CD4-positive, alpha-beta memory T cell (primary cell): ENCODE measurements at places on chromosomes 12 and 14. TPM values are rescaled to one million over a fixed set of nuclear protein-coding genes. Genes with fewer than 3 reads are reported as not detected.

DTX1 gene
- 7.0 TPM for total RNA-seq

TMEM260 gene
- total RNA-seq, result 33.6 TPM

PTCSC3 gene
- not detected for total RNA-seq

RNASE9 gene
- total RNA-seq, result not detected

KCNMB4 gene
- total RNA-seq, result 0.67 TPM

CLMN gene
- 0.22 TPM for total RNA-seq

GRCh38 chr14:101001311-101002069 lies 98.0 kb upstream of the RTL1 start:
- no peak overlapping the region for H3K4me3 ChIP-seq
- H3K36me3 ChIP-seq, result no peaks in the 10 kb centered on the region
- no peak for DNase-seq
- no peak overlapping the region for H3K27ac ChIP-seq
- H3K27me3 ChIP-seq, result no peaks in the 10 kb centered on the region
- H3K4me1 ChIP-seq, result no peaks in the 10 kb centered on the region

GRCh38 chr12:111359231-111359913 lies 9.5 kb downstream of the PHETA1 start:
- no peaks in the 10 kb centered on the region for H3K4me1 ChIP-seq
- H3K27me3 ChIP-seq, result no peaks in the 10 kb centered on the region
- H3K36me3 ChIP-seq, result no peaks in the 10 kb centered on the region
- DNase-seq, result no peak

DNA sequence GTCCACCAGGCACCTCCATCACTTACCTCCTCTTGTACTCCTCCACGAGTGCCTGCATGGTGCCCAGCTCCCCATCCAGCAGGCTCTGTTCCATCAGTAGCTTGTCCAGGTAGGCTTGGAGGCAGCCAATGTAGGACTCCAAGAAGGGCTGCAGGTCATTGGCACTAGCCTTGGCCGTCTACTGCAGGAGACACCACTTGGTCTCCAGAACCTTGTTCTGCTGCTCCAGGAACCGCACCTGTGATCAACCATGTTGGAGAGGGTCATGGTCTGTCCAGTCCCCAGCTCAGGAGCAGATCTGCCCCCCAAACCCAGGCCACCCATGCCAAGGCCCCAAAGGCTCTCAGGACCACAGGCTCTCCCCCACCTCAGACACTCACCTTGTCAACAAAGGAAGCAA lies 23.9 kb downstream of the KRT76 start:
- no peak for DNase-seq
- no peak overlapping the region for H3K27ac ChIP-seq
- H3K4me3 ChIP-seq, result no peak overlapping the region
- no peaks in the 10 kb centered on the region for H3K27me3 ChIP-seq

- no peaks in the 10 kb centered on the region for H3K36me3 ChIP-seq
- H3K27ac ChIP-seq, result no peak overlapping the region
- H3K4me3 ChIP-seq, result no peak overlapping the region
- no peaks in the 10 kb centered on the region for H3K4me1 ChIP-seq
- no peak for DNase-seq
- no peaks in the 10 kb centered on the region for H3K27me3 ChIP-seq
These were observed 63.7 kb downstream of the TRAF3 start for GRCh38 chr14:102840771-102841528.

- no peaks in the 10 kb centered on the region for H3K27me3 ChIP-seq
- no peak for DNase-seq
- no peaks in the 10 kb centered on the region for H3K36me3 ChIP-seq
- no peaks in the 10 kb centered on the region for H3K4me1 ChIP-seq
- no peak overlapping the region for H3K4me3 ChIP-seq
These were observed 146.7 kb downstream of the ACSS3 start for GRCh38 chr12:81224626-81225025.

DNA sequence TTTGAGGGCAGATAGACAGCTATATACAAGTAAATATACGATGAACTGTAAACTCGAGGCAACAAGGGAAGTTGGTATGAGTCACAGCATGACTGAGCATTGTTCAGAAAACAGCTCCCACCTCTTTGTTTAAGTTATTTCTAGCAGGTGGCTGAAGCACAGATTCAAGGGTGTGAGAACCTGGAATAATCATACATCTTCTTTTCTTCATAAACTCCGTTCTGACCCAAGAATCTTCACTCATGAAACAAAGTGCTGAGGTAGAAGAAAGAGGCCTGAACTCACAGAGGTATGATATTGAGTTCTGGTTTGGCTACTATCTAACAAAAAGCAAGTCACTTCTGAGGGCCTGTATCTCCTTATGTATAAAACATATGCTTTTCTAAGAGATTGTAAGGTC lies 364.1 kb upstream of the KITLG start:
- H3K4me1 ChIP-seq, result no peaks in the 10 kb centered on the region
- H3K36me3 ChIP-seq, result no peaks in the 10 kb centered on the region
- no peak overlapping the region for H3K27ac ChIP-seq
- DNase-seq, result no peak
- H3K27me3 ChIP-seq, result no peaks in the 10 kb centered on the region

DNA sequence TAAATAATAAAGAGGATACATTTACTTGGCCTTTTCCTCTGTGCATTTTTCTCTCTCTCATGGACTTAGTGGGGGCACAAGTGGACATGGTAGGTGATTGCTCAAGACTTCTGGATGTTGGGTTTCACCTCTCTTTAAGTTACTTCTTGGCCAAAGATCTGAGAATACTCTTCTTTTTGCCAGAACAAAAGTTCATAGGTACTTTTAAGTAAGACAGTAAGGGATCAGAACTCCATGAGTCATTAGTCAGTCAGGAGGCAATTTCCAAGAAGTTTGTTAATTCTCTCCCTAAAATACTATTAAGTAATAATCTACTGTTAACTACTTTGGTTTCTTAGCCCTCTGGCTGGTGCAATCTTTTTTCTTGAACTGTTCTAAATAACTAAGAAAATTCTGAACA lies 84.2 kb downstream of the GRIP1 start:
- no peak for DNase-seq
- no peaks in the 10 kb centered on the region for H3K36me3 ChIP-seq
- no peak overlapping the region for H3K27ac ChIP-seq
- H3K4me1 ChIP-seq, result no peaks in the 10 kb centered on the region
- H3K4me3 ChIP-seq, result no peak overlapping the region

DNA sequence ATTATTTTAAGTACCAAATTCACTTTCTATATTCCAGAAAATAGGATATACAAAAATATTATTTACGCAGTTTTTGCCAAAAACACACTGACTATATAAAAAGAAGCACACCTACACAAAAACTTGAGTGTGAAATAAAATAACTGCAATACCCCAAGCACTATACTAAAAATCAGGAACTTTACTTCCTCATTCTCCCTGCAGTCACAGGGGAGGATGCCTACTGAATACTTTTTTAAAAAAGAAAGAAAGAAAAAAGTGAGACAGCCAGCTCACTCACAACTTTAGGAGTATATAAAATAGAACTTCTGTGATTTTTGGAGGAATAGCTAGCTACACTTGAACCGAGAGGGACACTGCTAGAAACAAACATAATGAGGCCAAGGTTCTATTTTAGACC lies 12.2 kb downstream of the RPS6KA5 start:
- H3K27me3 ChIP-seq, result no peaks in the 10 kb centered on the region
- H3K27ac ChIP-seq, result no peak overlapping the region
- no peaks in the 10 kb centered on the region for H3K36me3 ChIP-seq
- H3K4me3 ChIP-seq, result no peak overlapping the region
- DNase-seq, result no peak

DNA sequence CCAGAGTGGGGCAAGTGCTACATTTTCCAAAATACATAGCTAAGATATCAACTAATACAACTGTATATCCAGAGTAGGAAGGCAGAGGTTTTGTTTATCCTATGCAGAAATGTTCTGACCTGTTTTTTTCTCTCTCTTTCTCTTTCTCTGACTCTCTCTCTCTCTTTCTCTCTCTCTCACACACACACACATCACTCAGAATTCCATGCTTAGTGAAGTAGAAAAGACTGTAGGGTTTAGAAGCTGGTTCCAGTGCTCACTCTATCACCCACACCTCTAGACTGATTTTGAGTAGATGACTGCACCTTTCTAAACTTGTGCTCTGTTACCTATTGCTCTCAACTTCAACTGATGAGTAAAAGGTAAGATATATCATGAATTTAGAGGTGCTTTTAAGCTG lies 356.7 kb downstream of the LRIG3 start:
- H3K4me1 ChIP-seq, result no peaks in the 10 kb centered on the region
- H3K4me3 ChIP-seq, result no peak overlapping the region
- no peaks in the 10 kb centered on the region for H3K36me3 ChIP-seq
- no peak for DNase-seq

DNA sequence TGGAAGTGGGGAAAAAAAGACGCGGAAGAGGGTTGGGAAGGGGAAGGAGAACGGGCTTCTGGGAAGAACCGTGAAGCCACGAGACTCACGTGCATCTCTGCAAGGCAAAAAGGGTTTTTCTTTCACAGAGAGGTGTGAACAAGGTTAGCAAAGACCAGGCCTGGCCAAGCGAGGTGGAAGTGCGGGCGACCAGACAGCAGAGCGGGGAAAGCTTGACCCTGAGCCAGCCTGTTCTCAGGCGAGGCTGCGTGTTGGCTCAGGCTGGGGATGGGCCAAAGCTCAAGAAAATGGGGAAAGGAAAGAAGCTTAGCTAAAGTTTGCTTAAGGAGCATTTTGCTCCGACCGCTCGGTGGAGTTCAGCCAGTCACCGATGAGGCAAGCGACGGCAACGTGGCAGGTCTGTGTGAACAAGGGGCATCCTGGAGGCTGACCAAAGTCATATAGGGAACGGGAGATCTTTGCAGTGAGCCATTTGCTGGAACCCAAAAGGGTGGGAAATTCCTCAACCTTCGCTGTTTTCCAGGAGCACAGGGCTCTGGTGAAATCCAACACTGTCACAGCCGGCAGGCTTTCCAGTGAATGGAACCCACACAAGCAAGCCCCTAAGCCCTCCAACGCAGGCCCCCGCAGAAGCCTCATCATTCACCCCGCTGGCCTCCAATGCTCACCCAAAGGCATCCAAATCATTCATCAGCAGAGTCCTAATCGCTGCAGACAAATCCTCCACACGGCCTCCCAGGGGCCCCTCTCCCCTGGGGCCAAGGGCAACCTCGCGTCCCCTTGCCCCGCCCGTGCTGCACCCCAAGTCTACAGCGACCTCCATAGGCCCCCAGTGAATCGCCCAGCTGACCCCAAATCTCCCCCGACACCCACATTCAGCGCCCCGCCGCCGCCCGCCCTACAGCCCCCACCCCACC lies 754 bp downstream of the ZNF605 start:
- peak overlapping the region; percentile 81 for H3K27ac ChIP-seq
- no peak for DNase-seq
- no peak overlapping the region for H3K4me3 ChIP-seq

GRCh38 chr12:48818831-48819590 lies 715 bp downstream of the CACNB3 start:
- H3K4me1 ChIP-seq, result peaks cover 39% of the 10 kb centered on the region
- no peak overlapping the region for H3K27ac ChIP-seq
- H3K4me3 ChIP-seq, result no peak overlapping the region

DNA sequence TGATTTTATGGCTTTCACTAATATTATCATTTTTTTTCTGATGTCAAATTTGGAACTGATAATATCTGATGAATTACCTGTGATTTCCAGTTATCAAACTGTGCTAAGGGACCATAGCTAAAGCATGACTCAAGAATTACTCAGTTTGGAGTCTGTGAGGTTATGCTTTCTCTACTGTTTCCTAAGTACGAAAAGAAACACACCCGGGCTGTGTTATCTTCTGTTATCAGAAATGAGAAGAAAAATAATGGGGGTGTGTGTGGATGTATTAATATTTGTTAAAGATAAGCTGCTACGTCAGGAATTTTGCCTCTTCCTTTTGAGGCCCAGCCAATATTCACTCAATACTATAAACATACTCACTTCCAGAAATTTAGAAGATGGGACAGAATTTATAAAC lies 1401.9 kb upstream of the FLRT2 start:
- H3K4me1 ChIP-seq, result no peaks in the 10 kb centered on the region
- no peak overlapping the region for H3K27ac ChIP-seq
- H3K27me3 ChIP-seq, result no peaks in the 10 kb centered on the region
- H3K4me3 ChIP-seq, result no peak overlapping the region

DNA sequence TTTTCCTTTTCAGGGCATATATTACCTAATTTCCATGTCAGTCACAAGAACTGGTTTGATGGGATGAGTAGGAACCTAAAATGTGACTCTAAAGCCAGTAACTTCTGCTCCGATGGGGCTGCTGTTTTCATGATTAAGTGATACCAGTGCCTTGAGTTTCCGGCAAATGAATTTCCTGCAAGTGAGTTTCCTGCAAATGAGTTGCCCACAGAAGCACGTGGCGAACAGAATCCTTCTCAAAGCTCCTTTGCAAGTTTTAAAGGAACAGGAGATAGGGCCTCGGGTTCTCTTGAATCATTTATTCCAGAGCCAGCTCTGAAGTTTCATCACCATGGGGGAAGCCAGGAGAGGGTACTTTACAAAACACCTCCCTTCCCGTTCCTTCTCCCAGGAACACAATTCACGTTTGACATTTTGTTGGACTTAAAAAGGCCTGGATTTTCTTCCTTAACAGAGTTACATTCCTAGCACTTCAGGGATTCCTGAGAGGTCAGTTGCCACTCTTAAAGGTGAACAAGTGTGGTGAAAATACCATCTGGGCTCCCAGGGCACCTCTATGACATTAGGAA lies 2.2 kb upstream of the PPTC7 start:
- no peaks in the 10 kb centered on the region for H3K36me3 ChIP-seq
- peaks cover 50% of the 10 kb centered on the region for H3K4me1 ChIP-seq
- peak; percentile 37 for DNase-seq
- no peak overlapping the region for H3K4me3 ChIP-seq
- no peaks in the 10 kb centered on the region for H3K27me3 ChIP-seq

GRCh38 chr12:46386877-46387629 lies 14.5 kb upstream of the SLC38A2 start:
- no peak overlapping the region for H3K4me3 ChIP-seq
- peaks cover 30% of the 10 kb centered on the region for H3K4me1 ChIP-seq
- no peak for DNase-seq
- H3K27ac ChIP-seq, result no peak overlapping the region
- H3K27me3 ChIP-seq, result no peaks in the 10 kb centered on the region

DNA sequence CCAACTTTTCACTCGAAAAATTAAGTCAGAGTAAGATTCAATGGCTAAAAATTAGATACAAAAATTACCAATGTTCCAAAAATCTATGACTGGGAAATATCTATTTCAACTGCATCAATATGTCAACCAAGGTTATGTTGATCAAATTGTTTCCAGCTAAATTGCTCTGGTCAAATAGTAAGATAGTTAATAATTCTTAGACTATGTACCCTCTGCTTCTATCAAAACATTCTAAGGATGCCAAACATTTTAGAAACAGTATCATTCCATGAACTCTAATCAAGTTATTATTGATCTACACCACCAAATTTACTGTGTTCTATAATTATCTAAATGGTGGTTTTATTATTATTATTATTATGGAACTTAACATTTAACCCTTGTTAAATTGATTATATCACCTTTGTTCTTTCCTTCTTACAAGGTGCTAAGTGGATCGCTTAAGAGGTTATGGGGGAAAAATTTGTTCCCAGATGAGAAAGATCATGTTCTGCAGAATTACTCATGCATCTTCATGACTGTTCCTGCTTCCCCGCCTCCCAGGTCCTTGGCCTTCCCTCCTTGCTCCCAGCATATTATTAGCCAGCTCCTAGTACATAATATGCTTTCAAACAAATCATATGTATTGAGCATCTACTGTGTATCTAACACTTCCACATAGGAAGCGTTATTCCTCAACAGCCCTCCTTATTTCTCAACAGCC lies 240.5 kb upstream of the KRR1 start:
- no peak overlapping the region for H3K4me3 ChIP-seq
- no peaks in the 10 kb centered on the region for H3K36me3 ChIP-seq
- no peak overlapping the region for H3K27ac ChIP-seq
- H3K4me1 ChIP-seq, result no peaks in the 10 kb centered on the region

GRCh38 chr14:36973806-36974442 lies 198.5 kb downstream of the SLC25A21 start:
- H3K4me1 ChIP-seq, result no peaks in the 10 kb centered on the region
- no peaks in the 10 kb centered on the region for H3K27me3 ChIP-seq
- no peaks in the 10 kb centered on the region for H3K36me3 ChIP-seq
- no peak overlapping the region for H3K27ac ChIP-seq
- H3K4me3 ChIP-seq, result no peak overlapping the region
- no peak for DNase-seq
